Activated effector memory CD4-positive, alpha-beta T cell treated with anti-CD3 and anti-CD28 coated beads, Interleukin-2, amount 50 U/mL, for 16 hours (primary cell): ENCODE measurements at places on chromosomes 5 and 9.

DNA sequence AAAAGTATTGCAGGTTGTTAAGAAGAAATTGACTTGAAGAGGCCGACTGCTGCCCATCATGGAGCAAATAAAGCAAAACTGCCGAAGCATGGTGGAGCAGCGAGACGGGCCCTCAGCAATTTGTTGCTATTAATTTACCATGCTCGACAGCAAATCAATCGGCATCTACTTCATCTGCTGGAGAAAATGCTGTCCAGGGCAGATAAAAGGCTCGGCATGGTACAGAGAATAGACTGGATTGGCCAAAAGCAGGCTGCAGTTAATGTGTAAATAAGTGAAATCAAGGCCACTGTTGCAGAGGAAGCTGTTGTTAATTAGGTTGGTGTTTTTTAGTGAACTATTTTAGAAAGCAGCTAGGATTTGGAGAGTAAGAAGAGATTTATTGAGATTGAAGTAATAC lies 8.3 kb downstream of the TLE4 start:
- no peak for DNase-seq

- no peak for DNase-seq
Observed at GRCh38 chr9:101791938-101792337, 53.5 kb upstream of the GRIN3A start.

DNA sequence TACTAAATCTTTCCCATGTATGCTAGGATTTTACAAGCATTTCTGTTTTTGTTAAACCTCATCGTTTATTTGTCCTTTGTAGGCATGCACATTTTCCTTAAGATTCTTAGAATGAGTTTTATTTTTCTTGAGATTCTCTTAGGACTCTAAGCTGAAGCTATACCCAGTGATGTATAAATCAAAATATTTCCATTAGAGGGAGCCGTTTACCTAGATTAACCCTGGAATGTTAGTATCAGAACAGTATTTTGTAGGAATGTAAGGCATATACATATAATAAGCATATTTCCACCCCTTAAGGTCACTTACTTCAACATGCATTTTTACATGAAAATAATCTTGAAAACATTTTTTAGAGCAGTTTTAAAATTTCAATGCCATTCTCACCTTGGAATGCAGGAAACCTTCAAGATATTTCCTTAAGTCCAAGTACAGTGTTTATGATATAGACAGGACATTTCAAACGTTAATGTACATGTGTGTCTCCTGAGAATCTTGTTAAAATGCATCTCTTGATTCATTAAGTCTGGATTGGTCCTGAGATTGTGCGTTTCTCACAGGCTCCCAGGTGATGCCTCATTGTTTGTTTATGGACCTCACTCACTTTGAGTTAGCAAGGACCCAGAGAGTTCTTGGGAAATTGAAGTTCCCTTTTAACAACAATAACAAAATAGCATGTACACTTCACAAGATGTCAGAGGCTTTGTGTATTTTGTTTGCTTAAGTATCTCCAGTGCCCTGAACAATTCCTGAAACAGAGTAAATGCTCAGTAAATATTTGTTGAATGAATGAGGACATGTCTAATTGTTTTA lies 34.9 kb upstream of the FCHO2 start:
- no peak for DNase-seq

- no peak for DNase-seq
Observed at GRCh38 chr9:17761984-17762676, 183.3 kb downstream of the SH3GL2 start.

DNA sequence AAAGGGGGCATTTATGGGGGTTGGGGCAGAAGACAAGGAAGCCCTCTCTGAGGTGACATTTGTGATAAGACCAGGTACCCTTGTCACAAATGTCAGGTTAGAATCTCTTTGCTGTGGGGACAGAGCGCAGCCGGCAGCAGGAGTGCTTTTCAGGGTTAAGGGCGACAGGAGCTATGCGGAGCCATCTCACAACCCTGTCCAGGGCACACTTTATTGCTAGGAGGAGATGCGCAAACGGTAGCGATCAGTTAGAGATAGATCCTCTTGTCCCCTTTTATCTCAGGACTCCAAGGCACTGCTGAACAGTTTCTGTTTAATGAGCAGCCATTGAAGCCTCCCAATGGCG lies 438 bp upstream of the LAMC3 start:
- DNase-seq: no peak

GRCh38 chr9:72983512-72984225 lies 30.8 kb upstream of the ALDH1A1 start:
- no peak for DNase-seq

- DNase-seq: no peak
Observed at GRCh38 chr5:157502143-157502647, 42.2 kb downstream of the NIPAL4 start.
